ENCODE measurements at places on chromosomes 2 and 18. TPM values are rescaled to one million over a fixed set of nuclear protein-coding genes. Genes with fewer than 3 reads are reported as not detected.

Gene IER3IP1
- 9.0 TPM for total RNA-seq

Gene PXDN
- 0.49 TPM for total RNA-seq

Gene MC4R
- total RNA-seq, result not detected

Gene CXCR1
- not detected for total RNA-seq

Gene TBR1
- total RNA-seq, result not detected

Gene PCARE
- total RNA-seq, result not detected

Gene TMEM169
- total RNA-seq, result 0.04 TPM

Gene BBS5
- total RNA-seq, result 5.0 TPM

Gene RAB6C
- not detected for total RNA-seq

Gene STAT4
- 0.34 TPM for total RNA-seq

DNA sequence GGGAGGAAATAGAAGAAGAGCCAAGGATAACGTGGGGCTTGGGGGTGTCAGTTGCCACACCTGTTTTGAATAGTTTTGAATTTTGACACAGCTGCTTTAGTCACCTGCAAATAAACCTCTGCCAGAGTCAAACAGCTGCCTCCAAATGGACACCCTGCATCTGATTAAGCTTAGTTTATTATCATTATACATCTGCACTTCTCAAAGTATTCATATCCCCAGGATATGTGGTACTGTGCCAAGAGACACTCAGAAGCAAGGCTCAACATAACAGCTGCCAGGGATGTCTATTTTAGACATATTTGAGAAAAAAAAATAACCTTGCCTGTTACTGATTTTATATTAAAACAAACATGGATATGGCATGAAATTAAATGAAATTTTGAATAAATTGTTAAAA is 122.5 kb upstream of the WDR75 start:
- no peak for DNase-seq

GRCh38 chr2:191713837-191714236 is 35.9 kb downstream of the NABP1 start:
- DNase-seq, result no peak

GRCh38 chr2:43924463-43924862 is 71.3 kb downstream of the LRPPRC start:
- DNase-seq, result no peak

DNA sequence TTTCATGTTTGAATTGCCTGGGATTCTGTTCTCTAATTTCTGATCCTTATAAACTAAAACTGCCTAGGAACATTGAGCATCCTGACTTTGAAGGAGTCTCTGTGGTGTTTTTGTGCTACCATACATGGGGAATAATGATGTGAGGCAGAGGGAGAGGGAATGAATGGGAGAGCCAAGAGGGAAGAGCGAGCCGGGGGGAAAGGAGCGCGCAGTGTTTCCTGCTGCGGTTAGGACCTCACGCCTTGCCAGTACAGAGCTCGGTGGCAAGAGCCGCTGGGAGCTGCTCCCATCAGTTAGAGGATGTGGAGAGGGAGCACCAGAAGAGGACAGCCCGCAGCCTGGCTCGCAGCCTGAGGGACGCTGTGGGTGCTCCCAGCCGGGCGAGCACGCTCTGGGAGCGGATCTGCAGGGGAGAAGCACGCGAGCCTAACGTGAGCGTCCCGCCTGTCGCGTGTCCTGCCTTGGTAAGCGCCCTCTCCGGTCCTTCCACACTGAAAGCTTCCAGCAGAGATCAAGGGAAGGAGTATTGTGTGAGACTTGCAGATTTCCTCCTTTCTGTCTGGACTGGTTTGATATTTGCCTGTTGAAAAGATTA is 114.7 kb downstream of the FAM210A start:
- DNase-seq, result no peak

GRCh38 chr2:142142595-142142994 is 11.8 kb upstream of the LRP1B start:
- no peak for DNase-seq

GRCh38 chr18:75089748-75090327 is 119.1 kb downstream of the PTGR3 start:
- DNase-seq, result no peak

- DNase-seq, result no peak
Observed at GRCh38 chr18:59123588-59124369, 15.9 kb upstream of the SEC11C start.

DNA sequence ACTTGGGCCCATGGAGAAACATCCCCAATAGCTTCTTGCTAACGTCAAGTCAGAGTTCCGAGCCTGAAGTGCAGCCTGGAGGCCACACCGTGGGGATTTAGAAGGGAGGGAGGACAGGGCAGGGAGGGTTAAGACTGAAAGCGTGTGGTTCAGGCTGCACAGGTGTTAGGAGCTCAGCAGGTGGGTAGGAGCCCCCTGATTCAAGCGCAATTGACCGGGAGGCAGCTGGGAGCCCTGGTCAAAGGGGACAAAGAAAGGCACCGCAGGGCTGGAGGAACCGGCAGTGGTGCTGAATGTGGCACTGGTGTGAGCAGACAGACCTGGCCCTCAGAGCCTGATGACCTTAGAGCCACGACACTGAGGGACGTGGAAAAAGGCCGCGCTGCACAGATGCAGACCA is 149.6 kb downstream of the TMEM18 start:
- DNase-seq, result no peak

- DNase-seq, result no peak
Observed at GRCh38 chr2:63698786-63699548, 110.2 kb downstream of the MDH1 start.

DNA sequence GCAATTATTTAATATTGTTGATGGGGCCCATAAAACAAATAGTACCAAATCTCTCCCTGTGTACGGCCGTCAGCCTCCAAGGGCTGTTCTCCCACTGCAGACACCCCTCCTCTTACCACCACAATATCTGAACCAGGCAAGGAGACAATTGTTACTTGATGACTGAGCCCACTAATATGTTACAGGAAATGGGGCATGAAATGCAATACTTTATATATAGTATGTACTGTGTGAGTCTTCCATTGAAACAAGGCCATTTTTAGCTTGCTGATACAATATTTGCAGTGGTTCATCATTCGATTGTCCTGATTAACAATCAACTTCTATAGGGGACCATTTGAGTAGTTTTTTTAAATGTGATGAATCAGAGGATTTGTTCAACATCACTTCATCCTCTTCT is 307.3 kb downstream of the GBX2 start:
- DNase-seq, result no peak

DNA sequence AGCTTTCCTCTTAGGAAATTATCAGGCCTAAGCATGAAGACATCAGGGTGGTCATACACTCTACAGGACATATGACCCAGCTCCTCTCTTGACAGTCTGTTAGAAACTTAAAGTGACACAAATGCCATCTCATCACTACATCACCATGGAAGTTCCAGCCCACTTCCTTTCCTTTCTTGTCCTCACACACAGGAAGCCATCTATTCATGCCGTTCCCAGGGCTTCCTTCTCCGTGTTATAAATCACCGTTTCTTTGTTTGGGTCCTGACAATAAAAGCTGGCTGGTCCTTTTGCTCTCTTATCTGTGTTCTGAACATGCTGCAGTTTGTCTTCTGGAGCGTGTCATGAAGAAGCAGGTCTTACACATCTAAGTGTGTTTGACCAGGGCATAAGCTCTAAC is 692.1 kb upstream of the CELF4 start:
- no peak for DNase-seq

GRCh38 chr2:233928594-233929351 is 11.6 kb downstream of the TRPM8 start:
- DNase-seq, result peak; percentile 37

GRCh38 chr2:17747684-17748452 is 5.7 kb downstream of the SMC6 start:
- peak; percentile 21 for DNase-seq

Data from K562 (cell line).